ENCODE measurements at places on chromosomes 2 and 18. TPM values are rescaled to one million over a fixed set of nuclear protein-coding genes. Genes with fewer than 3 reads are reported as not detected.

Gene DTNA
- total RNA-seq: 10.9 TPM

DNA sequence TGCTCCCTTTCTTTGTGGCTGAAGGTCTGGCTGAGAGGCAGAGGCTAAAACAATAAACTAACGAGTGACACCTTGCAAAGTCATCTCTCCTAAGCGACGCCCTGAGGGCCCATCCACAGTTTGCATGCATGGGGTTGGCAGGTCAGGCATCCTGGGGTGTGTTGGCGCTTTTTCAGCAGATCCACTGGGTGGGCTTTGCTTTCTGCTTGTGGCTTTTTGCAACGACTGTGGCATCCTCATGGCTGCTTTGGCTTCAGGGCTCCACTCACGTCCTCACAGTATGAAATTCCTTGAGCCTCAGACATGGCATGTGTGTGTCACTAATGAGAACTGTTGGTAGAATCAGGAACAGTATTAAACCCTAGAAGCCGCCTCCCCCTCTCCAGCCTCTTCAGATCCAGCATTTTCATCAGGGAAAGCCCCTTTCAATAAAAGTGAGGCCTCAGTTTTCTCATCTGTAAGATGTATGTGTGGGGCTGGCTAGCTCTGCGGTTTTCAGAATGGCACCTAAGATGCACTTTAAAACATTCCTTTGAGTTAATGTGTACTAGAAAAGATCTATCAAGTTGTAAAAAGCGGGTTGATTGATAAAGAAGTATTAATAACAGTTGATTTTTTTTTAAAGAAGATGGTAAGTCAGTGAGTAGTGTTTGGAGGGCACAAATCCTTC, 72.5 kb downstream of the SH3BP4 start:
- no peak overlapping the region for H3K27ac ChIP-seq
- DNase-seq: no peak
- H3K4me1 ChIP-seq: peaks cover 36% of the 10 kb centered on the region
- H3K4me3 ChIP-seq: no peak overlapping the region
- H3K27me3 ChIP-seq: no peaks in the 10 kb centered on the region

DNA sequence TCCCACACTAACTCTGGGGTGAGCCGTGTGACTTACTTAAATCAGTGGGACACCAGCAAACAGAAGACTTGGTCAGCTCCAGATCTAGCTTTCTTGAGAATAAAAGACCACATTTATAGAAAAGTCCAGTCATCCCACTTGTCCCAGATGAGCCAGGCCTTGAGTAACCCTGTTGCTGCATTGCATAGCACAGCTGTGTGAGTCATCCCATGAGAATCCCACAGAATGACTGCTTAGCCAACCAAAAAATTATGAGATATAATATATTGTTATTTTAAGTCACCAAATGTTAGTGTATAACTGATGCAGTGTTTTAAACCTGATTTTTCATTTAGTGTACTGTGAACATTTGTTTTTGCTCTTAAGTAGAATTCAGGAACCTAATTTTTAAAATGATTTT, 94.2 kb upstream of the FSHR start:
- no peaks in the 10 kb centered on the region for H3K27me3 ChIP-seq
- no peak overlapping the region for H3K4me3 ChIP-seq
- no peak for DNase-seq

Gene DLGAP1
- 5.1 TPM for total RNA-seq

GRCh38 chr2:53636596-53636995, 131.0 kb upstream of the CHAC2 start:
- no peak for DNase-seq
- H3K27me3 ChIP-seq: no peaks in the 10 kb centered on the region
- H3K27ac ChIP-seq: no peak overlapping the region
- no peak overlapping the region for H3K4me3 ChIP-seq
- peaks cover 3% of the 10 kb centered on the region for H3K36me3 ChIP-seq

GRCh38 chr2:219448776-219449341, 14.2 kb downstream of the SPEG start:
- H3K4me3 ChIP-seq: no peak overlapping the region
- H3K27me3 ChIP-seq: peaks cover 15% of the 10 kb centered on the region
- DNase-seq: no peak
- H3K4me1 ChIP-seq: peaks cover 30% of the 10 kb centered on the region

All from mesothelial cell of epicardium (in vitro differentiated cells).